ENCODE measurements at places on chromosomes 1 and 21.

DNA sequence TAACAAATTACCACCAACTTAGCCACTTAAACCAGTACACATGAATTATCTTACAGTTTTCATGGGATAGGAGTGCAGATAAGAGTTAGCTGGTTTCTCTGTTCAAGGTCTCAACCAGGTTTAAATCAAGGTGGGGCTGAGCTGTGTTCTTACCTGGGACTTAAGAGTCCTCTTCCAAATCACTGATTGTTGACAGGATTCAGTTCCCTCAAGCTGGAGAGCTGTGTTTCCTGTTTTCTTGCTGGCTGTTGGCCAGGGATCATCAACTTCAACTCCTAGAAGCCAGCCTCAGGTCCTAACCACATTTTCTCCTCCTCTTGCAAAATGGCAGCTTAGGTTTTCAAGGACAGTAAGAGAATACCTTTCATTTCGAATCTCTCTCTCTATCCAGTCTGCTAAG is 123.8 kb upstream of the CHRM3 start:
- no peak for DNase-seq

- DNase-seq: no peak
These were observed 3.7 kb upstream of the PHACTR4 start for GRCh38 chr1:28365864-28366263.

DNA sequence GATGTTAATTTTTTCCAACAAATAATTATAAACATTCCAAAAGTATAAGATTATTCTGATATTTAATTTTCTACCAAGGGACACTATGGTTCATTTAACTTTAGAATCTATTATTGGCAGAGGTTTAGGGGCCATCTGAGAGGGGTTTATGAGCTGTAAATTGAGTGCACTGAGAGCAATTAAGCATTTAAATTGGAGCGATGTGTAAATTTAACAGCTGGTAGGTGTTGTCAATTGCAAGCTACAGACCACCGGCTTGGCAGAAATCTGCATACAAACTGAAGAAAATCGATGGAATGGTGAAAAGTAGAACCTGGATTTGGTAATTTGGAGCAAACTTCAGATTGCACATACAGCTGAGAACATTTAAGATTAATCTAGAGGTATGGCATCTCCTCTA is 55.8 kb upstream of the MTF2 start:
- no peak for DNase-seq

DNA sequence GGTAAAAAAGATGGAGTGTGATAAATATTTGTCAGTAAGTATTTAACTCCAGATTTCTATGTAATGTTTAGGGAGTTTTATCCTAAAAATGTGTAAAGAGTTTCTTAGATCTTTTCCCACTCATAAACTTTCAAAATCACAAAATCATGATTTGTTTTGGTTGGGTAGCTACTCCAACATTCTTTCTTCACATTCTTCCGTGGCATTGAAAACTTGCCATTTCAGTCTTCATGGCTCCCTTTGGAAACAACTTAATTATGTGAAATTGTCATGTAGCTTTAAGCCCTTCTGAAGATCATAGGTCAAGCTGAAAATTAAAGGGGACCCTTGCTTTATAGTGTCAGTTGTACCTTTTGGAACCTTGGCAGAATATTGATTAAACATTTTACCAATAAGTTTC is 73.2 kb downstream of the ADGRL2 start:
- DNase-seq: no peak

- DNase-seq: no peak
These were observed 387.6 kb downstream of the LTN1 start for GRCh38 chr21:28604946-28605537.

DNA sequence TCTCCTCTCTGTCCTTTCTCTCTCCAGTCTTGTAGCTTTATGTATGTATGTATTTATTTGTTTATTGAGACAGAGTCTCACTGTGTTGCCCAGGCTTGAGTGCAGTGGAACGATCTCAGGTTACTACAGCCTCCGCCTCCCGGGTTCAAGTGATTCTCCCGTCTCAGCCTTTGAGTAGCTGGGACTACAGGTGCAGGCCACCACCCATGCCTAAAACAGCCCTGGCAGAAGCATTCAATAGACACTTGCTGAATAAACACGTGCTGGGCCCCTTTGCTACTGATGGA is 2.5 kb downstream of the KIAA2013 start:
- DNase-seq: no peak

GRCh38 chr1:1470626-1471388 is 758 bp upstream of the ATAD3B start:
- no peak for DNase-seq

- no peak for DNase-seq
These were observed 77.6 kb downstream of the RIPK4 start for GRCh38 chr21:41689289-41689583.

DNA sequence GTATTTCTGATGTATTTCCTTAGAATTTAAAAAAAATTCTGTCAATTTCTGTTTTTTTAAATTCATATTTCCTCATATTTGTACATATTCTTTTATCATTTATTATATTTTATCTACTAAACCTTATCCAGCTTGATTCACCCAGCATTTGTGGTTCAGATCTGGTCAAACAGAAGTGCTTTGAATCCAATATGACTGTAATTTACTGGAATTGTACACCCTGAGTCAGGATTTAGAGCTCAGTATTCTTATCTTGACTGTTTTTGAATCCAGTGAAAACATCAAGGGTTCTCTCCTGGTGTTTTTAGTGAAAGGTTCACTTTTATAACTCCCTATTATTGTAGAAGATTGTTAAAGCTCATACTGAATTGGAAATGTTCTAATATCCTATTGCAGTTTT is 1077.0 kb upstream of the NCAM2 start:
- DNase-seq: no peak

GRCh38 chr1:244502630-244503029 is 41.6 kb downstream of the CATSPERE start:
- DNase-seq: no peak
